Fibroblast of villous mesenchyme (primary cell): ENCODE measurements at places on chromosomes 5 and 9.
A peak's percentile ranks its signal among the peaks of the same experiment; 100 is the strongest.

DNA sequence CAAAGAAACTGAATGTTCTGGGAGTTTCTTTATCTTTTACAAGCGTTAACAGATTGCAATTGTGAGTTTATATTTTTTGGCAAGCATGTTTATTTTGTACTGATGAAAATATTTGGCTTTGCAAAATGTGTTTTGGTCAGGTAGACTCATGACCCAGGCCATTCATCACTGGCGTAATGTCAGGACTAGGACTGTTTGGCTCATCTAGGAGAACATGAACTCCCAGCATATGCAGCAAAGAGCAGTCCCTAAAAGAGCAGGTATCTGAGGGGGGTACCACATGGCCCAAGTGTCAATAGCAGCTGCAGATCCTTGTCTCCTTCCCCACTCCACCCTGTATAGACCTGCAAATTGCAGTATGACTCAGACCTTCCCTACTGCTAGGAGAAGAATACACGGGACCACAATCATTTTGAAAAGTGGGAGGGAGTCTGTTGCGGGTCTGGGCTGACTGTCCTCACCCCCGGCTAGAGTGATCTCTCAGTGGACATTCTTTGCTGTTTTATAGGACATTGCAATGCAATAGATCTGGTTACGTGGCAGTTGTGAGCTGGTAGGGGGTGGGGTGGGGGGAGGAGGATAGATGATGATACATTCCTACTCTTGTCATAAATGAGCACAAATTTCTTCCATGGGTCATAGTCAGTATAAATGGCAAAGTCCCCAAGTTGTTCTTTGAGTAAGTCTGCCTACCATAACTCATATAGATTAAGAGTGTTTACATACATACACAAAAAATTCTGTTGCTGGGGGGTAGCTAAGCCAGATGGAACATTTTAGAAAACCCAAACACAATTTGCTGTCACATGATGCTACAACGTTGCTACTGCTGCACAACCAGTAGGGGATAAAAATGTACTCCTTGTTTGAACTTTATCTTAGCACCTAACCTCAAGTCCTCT lies 20.8 kb upstream of the SNCAIP start:
- peak; percentile 62 for DNase-seq

- DNase-seq: no peak
Measured at GRCh38 chr5:175700991-175701390, 43.1 kb downstream of the HRH2 start.

DNA sequence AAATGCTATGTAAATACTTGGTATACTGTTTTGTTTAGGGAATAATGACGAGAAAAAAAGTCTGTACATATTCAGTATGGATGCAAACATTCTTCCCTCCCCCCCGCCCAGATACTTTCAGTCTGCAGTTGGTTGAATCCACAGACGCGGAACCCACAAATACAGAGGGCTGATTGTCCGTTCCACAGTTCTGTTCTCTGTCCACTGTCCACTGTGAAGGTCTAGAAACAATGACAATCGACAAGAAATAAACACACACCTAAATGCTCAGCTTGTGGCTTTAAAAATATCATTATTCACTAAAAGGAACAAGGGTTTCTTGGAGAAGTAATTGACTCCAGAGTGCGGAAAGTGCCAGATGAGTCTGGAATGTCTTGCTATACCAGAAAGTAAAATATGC lies 109.1 kb downstream of the TMEM161B start:
- DNase-seq: no peak

- DNase-seq: peak; percentile 81
Measured at GRCh38 chr9:21579247-21579671, 97.1 kb upstream of the IFNE start.

GRCh38 chr5:131206772-131207171 lies 36.0 kb downstream of the LYRM7 start:
- peak; percentile 38 for DNase-seq

DNA sequence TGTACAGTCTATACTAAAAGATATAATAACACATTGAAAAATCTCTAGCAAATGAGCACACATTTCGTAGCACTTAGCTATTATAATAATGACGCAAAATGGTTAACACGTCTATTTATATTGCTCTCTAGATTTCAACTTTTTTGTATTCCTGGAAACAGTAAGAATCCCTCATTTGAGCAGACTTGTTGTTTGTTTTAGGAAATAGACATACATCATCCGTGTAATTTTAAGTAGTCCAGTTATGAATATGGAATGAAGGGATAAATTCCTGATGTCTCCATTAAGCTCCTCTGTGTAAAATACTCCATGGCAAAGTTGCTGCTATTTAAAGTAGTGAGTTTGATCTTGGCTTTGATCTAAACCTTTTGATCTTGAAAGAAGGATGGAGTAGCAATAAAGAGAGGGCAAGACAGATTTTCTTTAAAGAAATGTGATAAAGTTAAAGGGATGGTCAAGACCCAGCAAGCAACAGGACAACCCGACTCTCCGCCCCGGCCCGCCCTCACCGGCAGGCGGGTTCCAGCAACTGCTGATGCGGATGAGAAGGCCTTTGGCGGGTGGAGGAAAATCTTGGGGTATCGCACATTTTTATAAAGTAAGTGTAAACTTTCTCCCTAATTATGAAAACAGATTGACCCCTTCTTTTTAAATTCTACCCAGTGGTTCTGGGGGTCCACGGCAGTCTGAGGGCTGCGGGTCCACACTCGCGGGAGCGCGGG lies 277.4 kb downstream of the AOPEP start:
- peak; percentile 69 for DNase-seq
